ENCODE measurements at places on chromosomes 1 and 21.

- H3K4me1 ChIP-seq = peaks cover 9% of the 10 kb centered on the region
- DNase-seq = no peak
- no peaks in the 10 kb centered on the region for H3K27me3 ChIP-seq
- peaks cover 32% of the 10 kb centered on the region for H3K36me3 ChIP-seq
- H3K4me3 ChIP-seq = no peak overlapping the region
- H3K27ac ChIP-seq = peak overlapping the region; percentile 22
These were observed 2.1 kb downstream of the C1orf35 start for GRCh38 chr1:228100822-228101613.

DNA sequence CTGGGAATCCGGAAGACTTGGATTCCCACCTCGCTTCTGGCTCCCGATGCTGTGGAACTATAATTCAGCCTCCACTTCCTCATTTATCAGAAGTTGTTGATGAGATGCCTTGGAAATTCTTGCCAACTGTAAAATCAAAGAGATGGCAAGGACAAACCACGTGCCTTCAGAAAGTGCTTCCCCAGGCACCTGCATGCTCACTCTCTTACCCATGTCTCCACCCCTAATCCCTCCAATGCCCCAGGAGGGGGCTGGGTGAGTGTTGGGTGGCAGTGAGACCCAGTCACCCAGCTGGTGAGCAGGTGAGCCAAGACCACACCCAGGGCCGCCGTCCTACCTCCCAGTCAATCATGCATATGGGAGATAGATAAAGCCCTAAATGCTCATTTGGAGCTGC is 160.8 kb downstream of the PSMG1 start:
- peaks cover 25% of the 10 kb centered on the region for H3K4me1 ChIP-seq
- DNase-seq = no peak
- no peaks in the 10 kb centered on the region for H3K36me3 ChIP-seq

- DNase-seq = no peak
- H3K27me3 ChIP-seq = no peaks in the 10 kb centered on the region
- no peaks in the 10 kb centered on the region for H3K4me1 ChIP-seq
- no peak overlapping the region for H3K27ac ChIP-seq
- no peaks in the 10 kb centered on the region for H3K36me3 ChIP-seq
- H3K4me3 ChIP-seq = no peak overlapping the region
These were observed 18.1 kb upstream of the ETS2 start for GRCh38 chr21:38787461-38788274.

DNA sequence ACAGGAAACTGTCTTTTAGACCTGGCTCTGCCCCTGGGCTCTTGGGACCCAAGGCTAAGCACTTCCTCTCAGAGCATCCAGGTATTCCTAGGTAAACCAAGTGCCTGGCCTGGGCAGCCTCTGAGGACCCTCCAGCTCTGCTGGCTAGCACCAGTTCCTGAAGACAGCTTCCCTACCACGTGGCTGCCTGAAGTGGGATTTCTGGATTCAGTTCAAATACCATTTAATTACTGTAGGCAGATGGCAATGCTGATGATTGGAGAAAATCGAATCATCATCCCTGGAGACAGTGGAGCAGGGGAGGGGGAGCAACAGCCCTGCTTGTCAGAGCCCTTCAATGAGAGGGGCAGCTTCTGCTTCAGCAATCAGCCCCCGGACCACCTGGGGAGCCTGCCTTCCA is 11.9 kb downstream of the KIF21B start:
- no peak overlapping the region for H3K27ac ChIP-seq
- peaks cover 8% of the 10 kb centered on the region for H3K4me1 ChIP-seq
- DNase-seq = no peak
- no peak overlapping the region for H3K4me3 ChIP-seq
- H3K27me3 ChIP-seq = no peaks in the 10 kb centered on the region

- no peaks in the 10 kb centered on the region for H3K36me3 ChIP-seq
- H3K27me3 ChIP-seq = no peaks in the 10 kb centered on the region
- H3K4me1 ChIP-seq = peaks cover 5% of the 10 kb centered on the region
- no peak overlapping the region for H3K27ac ChIP-seq
- H3K4me3 ChIP-seq = no peak overlapping the region
- DNase-seq = no peak
These were observed 94.4 kb upstream of the SLC45A1 start for GRCh38 chr1:8223526-8223925.

- no peaks in the 10 kb centered on the region for H3K27me3 ChIP-seq
- no peak for DNase-seq
- H3K27ac ChIP-seq = no peak overlapping the region
- H3K36me3 ChIP-seq = no peaks in the 10 kb centered on the region
These were observed 20.6 kb upstream of the NPL start for GRCh38 chr1:182768963-182769362.

- no peak overlapping the region for H3K4me3 ChIP-seq
- no peaks in the 10 kb centered on the region for H3K4me1 ChIP-seq
- no peaks in the 10 kb centered on the region for H3K36me3 ChIP-seq
- no peak for DNase-seq
- H3K27me3 ChIP-seq = no peaks in the 10 kb centered on the region
- no peak overlapping the region for H3K27ac ChIP-seq
These were observed 1334.8 kb downstream of the MRPL39 start for GRCh38 chr21:24272521-24272938.

GRCh38 chr1:200918006-200918405 is 23.3 kb downstream of the INAVA start:
- no peaks in the 10 kb centered on the region for H3K27me3 ChIP-seq
- no peaks in the 10 kb centered on the region for H3K36me3 ChIP-seq

GRCh38 chr1:168907053-168907452 is 178.0 kb upstream of the DPT start:
- H3K4me1 ChIP-seq = no peaks in the 10 kb centered on the region
- no peaks in the 10 kb centered on the region for H3K36me3 ChIP-seq
- H3K4me3 ChIP-seq = no peak overlapping the region
- no peak for DNase-seq

DNA sequence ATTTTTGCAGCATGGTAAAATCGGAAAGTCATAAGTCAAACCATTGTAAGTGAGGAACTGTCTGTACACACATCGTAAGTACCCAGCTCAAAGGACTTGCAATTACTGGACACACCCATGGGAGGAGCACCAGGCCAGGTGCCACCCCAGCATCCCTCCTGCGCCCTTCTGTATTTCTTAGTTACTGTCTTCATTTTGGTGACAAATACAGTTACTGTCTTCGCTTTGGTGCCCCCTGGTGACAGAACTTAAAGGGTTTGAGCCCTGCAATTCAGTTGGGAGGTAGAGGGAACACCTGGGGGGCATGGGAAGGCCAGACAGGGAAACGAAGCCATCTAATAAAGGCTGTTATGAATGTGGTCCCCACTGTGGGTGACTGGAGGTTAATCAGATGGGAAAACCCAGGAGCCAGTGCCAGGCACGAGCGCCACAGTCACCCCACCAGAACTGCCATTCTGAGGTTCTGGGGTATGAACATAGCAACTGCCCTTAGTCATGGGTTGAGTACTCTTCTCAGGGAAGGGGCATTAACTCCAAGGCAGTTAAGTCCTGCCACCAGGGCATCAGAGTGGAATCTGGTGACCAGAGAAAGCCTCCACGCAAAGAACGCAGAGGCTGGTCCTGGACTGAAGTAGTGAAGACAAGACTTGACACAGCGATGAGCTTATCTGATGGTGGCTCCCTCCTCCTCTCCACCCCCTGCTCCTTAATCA is 612.9 kb downstream of the PTPRU start:
- H3K27ac ChIP-seq = no peak overlapping the region
- no peak overlapping the region for H3K4me3 ChIP-seq
- H3K36me3 ChIP-seq = no peaks in the 10 kb centered on the region
- H3K27me3 ChIP-seq = no peaks in the 10 kb centered on the region
- H3K4me1 ChIP-seq = no peaks in the 10 kb centered on the region

GRCh38 chr1:58815069-58815685 is 31.3 kb upstream of the JUN start:
- H3K27ac ChIP-seq = peak overlapping the region; percentile 94
- peaks cover 20% of the 10 kb centered on the region for H3K4me1 ChIP-seq
- peak; percentile 73 for DNase-seq
- no peaks in the 10 kb centered on the region for H3K36me3 ChIP-seq
- H3K4me3 ChIP-seq = peak overlapping the region; percentile 97

GRCh38 chr1:89781494-89782126 is 39.2 kb upstream of the LRRC8D start:
- no peak for DNase-seq
- no peaks in the 10 kb centered on the region for H3K4me1 ChIP-seq
- no peaks in the 10 kb centered on the region for H3K27me3 ChIP-seq
- H3K4me3 ChIP-seq = no peak overlapping the region
- no peaks in the 10 kb centered on the region for H3K36me3 ChIP-seq
- no peak overlapping the region for H3K27ac ChIP-seq

GRCh38 chr1:151680391-151680790 is 36.2 kb downstream of the CELF3 start:
- no peaks in the 10 kb centered on the region for H3K27me3 ChIP-seq
- H3K4me1 ChIP-seq = peaks cover 19% of the 10 kb centered on the region
- peak overlapping the region; percentile 17 for H3K4me3 ChIP-seq
- H3K36me3 ChIP-seq = peaks cover 5% of the 10 kb centered on the region
- no peak for DNase-seq

GRCh38 chr1:38046333-38046883 is at the start of gene POU3F1:
POU3F1 (minus strand) TSS chr1:38046793; CDS start chr1:38046743, 50 bp downstream.
- peaks cover 26% of the 10 kb centered on the region for H3K4me1 ChIP-seq
- peaks cover 31% of the 10 kb centered on the region for H3K27me3 ChIP-seq
- no peaks in the 10 kb centered on the region for H3K36me3 ChIP-seq
- peak within 1 kb of the TSS; percentile 88 for H3K4me3 ChIP-seq
- DNase-seq = no peak
- peak within 1 kb of the TSS; percentile 49 for H3K27ac ChIP-seq

- no peak overlapping the region for H3K27ac ChIP-seq
- no peaks in the 10 kb centered on the region for H3K36me3 ChIP-seq
- no peak for DNase-seq
- no peaks in the 10 kb centered on the region for H3K27me3 ChIP-seq
- peaks cover 10% of the 10 kb centered on the region for H3K4me1 ChIP-seq
These were observed 25.2 kb upstream of the RCAN1 start for GRCh38 chr21:34639882-34640788.

GRCh38 chr1:153535242-153536011 is at the start of gene S100A6:
S100A6 (minus strand) TSS chr1:153535991; CDS start chr1:153535339, 652 bp downstream.
- no peaks in the 10 kb centered on the region for H3K27me3 ChIP-seq
- peaks cover 51% of the 10 kb centered on the region for H3K4me1 ChIP-seq
- H3K27ac ChIP-seq = peak within 1 kb of the TSS; percentile 100
- peak within 1 kb of the TSS; percentile 89 for H3K4me3 ChIP-seq

- H3K4me1 ChIP-seq = peaks cover 19% of the 10 kb centered on the region
- no peaks in the 10 kb centered on the region for H3K36me3 ChIP-seq
- no peak overlapping the region for H3K4me3 ChIP-seq
- DNase-seq = no peak
These were observed 76.7 kb downstream of the SIPA1L2 start for GRCh38 chr1:232553050-232553754.

DNA sequence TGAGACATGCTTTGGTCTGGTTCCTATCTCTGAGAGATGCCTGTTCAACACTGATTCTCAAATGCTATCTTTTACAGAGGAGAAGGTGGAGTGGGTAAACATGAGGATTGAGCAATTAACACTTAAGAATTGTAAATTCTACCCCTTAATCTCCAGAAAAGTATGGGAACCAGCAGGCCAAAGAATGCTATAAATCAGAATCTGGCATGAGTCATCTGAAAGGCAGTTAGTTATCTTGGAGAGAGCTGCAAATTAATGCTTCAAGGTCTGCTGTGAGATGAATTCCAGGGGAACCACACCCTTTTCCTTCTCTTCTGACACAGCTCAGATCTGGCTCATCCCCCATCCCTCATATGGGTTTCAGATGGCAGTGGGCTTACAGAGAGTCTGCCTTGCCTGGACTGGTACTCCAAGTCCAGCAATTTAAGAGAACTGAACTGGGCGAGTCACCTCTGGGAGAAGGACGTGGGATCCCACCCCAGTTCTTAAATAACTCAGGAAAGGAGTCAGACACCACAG is 5.2 kb downstream of the S100A10 start:
- no peaks in the 10 kb centered on the region for H3K27me3 ChIP-seq
- peak overlapping the region; percentile 62 for H3K27ac ChIP-seq
- peak overlapping the region; percentile 1 for H3K4me3 ChIP-seq
- DNase-seq = no peak
- H3K4me1 ChIP-seq = peaks cover 45% of the 10 kb centered on the region

DNA sequence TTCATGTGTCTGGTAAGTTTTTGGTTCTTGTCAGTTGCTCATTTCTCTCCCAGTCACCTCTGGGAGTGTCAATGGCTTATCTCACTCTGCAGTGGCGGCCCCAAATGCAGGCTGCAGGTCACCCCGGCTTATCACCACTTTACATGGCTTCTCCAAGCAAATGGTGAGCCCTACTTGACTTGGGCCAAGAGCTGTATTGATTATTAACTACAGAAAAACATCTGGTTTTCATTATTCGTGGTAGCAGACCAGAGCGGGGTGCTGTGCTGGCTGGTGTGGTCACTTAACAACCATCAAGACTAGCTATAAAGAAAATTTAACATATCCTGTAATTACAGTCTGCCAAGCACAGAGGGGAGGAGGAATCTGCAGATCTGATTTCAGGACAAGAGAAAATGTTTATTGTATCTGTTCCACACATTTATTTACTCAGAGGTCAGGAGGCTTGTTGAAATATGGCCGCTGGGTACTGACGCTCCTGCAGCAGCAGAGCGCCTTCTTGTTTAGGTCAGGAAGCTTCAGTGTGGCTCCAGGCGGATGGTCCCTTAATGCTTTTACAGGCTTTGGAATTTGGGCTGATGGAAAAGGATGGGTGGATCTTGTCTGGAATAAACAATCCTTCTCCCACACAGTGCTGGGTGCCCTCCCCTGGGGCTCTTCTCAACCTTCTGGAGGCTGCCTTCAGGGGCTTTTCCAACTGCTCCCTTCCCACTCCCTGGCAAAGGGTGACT is 87.8 kb downstream of the HLX start:
- H3K36me3 ChIP-seq = no peaks in the 10 kb centered on the region
- no peak overlapping the region for H3K27ac ChIP-seq
- DNase-seq = no peak
- H3K4me3 ChIP-seq = no peak overlapping the region
- no peaks in the 10 kb centered on the region for H3K27me3 ChIP-seq

DNA sequence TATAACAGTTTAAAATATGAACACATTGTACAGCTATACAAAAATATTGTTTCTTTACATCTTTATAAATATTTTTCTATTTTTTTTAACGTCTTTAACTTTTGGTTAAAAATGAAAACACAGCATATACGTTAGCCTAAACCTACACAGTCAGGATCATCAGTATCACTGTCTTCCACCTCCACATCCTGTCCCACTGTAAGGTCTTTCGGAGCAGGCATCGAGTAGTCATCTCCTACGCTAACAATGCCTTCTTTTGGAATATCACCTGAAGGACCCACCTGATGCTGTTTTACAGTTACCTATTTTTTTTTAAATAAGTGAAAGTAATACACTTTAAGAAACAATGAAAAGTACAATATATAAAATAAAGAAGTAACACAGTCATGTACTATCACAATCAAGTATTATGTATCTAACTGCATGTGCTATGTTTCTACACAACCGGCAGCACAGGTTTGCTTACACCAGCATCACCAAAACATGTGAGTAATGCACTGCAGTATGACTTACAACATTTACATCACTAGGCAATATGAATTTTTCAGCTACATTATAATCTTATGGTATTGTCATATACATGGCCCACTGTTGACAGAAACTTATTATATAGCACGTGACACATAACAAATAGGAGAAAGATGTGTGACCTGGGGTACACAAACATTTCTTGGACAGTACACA is 254.4 kb downstream of the AKT3 start:
- no peaks in the 10 kb centered on the region for H3K27me3 ChIP-seq

- no peak for DNase-seq
- H3K4me1 ChIP-seq = no peaks in the 10 kb centered on the region
- H3K36me3 ChIP-seq = no peaks in the 10 kb centered on the region
- H3K4me3 ChIP-seq = no peak overlapping the region
These were observed 66.5 kb downstream of the EIF4G3 start for GRCh38 chr1:21110163-21110562.
